Right cardiac atrium (tissue), 5 donors: ENCODE measurements at places on chromosomes 6 and 20. TPM values are rescaled to one million over a fixed set of nuclear protein-coding genes. Genes with fewer than 3 reads are reported as not detected.

DNA sequence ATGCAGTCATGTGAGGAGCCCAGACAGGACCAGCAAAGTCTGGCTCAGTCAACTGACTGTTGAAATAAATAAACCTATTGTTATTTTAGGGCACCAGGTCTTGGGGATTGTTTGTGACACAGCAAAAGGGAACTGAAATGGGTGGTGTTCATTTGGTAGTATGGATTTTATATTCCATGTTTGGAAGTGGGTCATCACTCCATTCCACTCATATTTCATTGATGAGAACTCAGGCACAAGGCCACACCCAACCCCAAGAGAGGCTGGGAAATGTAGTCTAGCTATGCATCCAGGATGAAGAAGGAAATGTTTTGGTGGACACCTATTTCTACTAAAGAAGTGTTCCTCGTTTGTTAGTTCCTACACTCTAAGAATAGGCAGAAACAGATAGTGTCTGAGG, 64.9 kb upstream of the BTBD3 start:
- DNase-seq = no peak

Gene SLC22A1
- polyA plus RNA-seq = 0.27 TPM

- peak; percentile 94 for DNase-seq
Observed at GRCh38 chr6:111605100-111605751, 452 bp downstream of the TRAF3IP2 start.

GRCh38 chr6:56521454-56521853, 121.2 kb downstream of the DST start:
- DNase-seq = no peak

- no peak for DNase-seq
Observed at GRCh38 chr20:11753155-11753554, 164.5 kb upstream of the BTBD3 start.

DNA sequence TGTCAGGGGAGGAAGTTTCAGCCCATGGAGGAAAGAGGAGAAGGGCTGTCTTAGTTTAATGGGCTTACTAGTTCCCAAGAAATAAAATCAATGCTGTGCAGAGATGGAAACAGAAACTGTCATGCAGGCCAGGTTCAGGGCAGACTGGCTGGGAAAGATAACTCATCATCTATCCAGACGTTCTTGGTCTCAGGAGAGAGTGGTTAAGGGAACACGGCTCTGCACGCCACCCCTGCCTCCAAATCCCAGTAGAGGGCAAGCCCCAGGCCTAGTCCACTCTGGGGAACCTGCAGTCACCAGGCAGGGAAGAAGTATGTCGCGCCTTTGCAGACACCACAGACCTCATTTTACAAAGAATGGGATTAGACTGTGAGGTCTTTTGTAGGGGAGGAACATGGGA, 12.5 kb downstream of the ALDH8A1 start:
- DNase-seq = no peak

DNA sequence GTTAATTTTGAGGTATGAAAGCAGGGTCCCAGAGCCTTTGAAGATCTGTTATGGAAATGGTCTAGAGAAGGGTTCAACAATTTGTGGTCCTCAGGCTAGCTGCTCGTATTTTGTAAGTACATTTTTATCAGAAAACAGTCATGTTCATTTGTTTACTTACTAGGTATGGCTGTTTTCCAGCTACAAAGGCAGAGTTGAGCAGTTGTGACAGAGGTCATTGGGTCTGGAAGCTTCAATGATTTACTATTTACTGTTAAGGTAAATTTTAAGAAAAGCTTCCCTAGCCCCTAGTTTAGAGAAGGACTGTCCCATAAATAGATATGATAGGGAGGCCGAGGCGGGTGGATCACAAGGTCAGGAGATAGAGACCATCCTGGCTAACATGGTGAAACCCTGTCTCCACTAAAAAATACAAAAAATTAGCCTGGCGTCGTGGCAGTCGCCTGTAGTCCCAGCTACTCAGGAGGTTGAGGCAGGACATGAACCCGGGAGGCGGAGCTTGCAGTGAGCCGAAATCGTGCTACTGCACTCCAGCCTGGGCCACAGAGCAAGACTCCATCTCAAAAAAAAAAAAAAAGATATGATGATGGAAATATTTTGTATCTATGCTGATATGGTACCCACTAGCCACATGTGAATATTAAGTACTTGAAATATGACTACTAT, 538.4 kb upstream of the CITED2 start:
- no peak for DNase-seq

GRCh38 chr20:51641866-51642265, 99.3 kb upstream of the NFATC2 start:
- DNase-seq = no peak

DNA sequence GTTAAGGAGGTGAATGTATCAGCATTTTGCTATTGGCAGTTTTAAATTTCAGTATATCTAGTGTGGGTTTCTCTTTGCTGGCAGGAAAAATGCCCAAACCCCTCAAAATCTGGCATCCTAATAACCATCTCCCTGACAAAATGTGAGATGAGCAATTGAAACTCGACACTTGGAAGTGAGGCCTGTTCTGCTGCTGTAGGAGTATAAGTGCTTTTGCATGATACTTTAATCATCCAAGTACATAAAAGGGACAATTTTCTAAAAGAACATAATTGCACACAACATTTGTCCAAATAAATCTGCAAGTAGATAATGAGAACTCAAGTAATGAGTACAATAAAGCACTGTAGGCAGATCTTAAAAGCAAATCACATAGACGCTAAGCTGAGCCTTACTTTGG, 36.5 kb downstream of the LAMP5 start:
- DNase-seq = no peak

Gene STMND1
- polyA plus RNA-seq = not detected

Gene C6orf132
- 1.8 TPM for polyA plus RNA-seq
